IMR-90 (cell line): ENCODE measurements at places on chromosomes 4 and X. TPM values are rescaled to one million over a fixed set of nuclear protein-coding genes. Genes with fewer than 3 reads are reported as not detected.

Gene PNMA6A
- polyA plus RNA-seq = 0.21 and 0.37 TPM in 2 replicates

Gene GABRB1
- 4.5 and 4.7 TPM in 2 replicates for polyA plus RNA-seq

Gene TBX22
- polyA plus RNA-seq = not detected in 2 replicates

Gene ADGRL3
- polyA plus RNA-seq = 0.46 TPM in 2 replicates

Gene RPA4
- polyA plus RNA-seq = 0.33 and 0.36 TPM in 2 replicates

Gene UGT2B11
- not detected in 2 replicates for polyA plus RNA-seq

Gene RBM46
- polyA plus RNA-seq = not detected in 2 replicates

GRCh38 chr4:2399216-2399615 is 19.2 kb downstream of the ZFYVE28 start:
- no peak for DNase-seq

DNA sequence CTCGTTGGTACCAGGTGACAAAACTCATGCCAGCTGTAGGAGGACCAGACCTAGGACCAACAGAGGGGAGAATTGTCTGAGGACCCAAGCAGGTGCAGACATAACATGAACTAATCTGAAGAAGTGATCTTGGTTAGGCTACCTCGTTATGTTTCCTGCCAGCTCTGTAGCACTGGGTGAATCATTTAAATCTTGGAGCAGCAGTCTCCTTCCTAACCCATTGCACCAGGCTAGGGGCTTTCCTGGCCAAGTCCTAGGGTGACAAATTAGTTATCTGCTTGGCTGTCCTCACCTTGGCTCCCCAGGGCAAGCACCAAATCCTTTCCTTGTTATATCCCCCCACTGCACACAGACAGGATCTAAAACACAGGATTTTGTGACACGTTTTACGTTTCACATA is 87.8 kb downstream of the WWC2 start:
- no peak for DNase-seq

DNA sequence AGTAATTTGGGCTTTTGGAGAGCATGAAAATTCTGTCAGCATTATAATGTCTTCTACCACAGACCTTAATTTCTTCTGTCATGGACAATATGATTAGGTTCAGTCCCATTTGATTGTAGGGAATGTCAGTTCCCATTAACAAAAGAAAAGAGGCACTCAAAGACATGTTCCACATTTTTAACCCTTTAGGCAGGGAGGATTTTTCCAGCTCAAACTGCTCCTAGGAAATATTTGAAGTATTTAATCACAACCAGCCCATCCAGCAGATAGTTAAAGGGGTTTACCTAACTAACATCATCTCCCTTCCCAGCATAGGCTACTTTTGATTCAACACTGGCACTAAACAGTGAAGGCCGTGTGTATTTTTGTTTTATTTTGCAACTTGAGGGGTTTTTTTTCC is 256.0 kb downstream of the DHX15 start:
- no peak for DNase-seq

GRCh38 chrX:397575-397974 is 10.9 kb upstream of the PPP2R3B start:
- peak; percentile 46 for DNase-seq

GRCh38 chrX:39873117-39873516 is 224.6 kb downstream of the BCOR start:
- no peak for DNase-seq

- no peak for DNase-seq
Measured at GRCh38 chrX:112868586-112868985, 28.0 kb upstream of the AMOT start.

DNA sequence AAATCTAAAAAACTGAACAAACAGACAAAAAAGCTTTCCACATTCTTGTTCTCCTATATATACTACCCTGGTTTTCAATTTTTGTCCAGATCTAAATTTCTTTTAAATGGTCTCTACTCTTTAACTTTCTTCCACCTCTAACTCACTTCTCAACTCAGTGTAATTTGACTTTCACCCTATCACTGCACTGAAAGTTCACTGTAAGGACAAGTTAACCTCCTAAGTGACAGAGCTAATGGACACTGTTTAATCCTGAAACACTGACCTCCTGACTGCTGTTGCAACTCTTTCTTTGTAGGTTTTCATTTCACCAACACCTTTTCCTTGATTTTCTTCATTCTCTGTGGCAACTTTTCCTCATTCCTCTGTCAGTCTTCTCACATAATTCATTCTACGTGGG is 50.0 kb downstream of the ATOH1 start:
- no peak for DNase-seq

DNA sequence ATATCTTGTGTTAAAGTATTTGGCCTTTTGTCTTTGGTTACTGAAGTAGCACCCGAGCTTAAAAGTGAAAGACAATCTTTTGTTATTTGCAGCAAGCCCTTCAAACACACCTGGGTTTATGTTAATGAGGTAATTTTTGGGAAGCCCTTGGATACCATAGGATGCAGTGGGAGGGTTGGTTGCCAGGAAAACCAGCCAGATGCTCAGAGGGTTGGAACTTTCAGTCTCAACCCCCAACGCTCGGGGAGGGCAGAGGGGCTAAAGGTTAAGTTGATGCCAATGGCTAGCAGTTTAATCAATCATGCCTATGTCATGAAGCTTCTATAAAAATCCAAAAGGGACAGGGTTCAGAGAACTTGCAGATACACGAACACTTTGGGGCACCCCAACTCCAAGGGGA is 17.2 kb upstream of the GPR173 start:
- no peak for DNase-seq
